ENCODE measurements at places on chromosomes 6 and 20. TPM values are rescaled to one million over a fixed set of nuclear protein-coding genes. Genes with fewer than 3 reads are reported as not detected.
A peak's percentile ranks its signal among the peaks of the same experiment; 100 is the strongest.

OR2H1 gene
- not detected for total RNA-seq

KIAA0408 gene
- total RNA-seq: 3.0 TPM

BPIFB2 gene
- not detected for total RNA-seq

CYP39A1 gene
- total RNA-seq: 6.2 TPM

DNA sequence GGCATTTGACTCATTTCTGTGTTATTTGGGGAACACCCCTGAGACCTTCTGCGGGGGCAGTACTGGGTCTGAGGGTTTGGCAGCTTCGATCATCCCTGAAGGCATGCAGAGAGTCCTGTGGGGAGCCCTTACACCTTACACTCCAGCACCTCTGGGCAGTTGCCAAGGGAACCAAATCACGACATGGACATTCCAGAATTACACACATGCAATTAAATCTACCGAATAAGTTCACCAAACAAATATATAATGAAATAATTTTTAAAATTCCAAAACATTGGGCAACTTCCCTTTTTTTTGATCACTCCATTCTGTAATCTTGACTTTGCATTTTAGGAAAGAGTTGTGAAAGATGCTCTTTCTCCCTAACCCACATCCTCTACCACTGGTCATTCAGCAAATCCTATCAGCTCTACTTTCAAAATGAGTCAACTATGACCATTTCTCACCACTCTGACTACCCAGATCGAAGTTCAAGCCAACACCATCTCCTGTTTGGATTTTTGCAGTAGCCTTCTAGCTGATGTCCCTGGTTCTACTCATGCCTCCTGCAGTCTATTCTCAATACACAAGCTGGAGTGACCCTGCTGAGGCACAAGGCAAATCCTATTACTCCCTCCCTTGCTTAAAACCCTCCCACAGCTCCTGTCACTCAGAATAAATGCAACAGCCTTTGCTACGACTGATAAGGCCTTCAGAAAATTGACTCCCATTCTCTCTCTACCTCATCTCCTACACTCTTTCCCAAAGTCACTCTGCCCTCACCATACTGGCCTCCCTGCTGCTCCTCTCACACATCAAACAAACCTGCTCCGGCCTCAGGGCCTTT is 533.3 kb downstream of the HACE1 start:
- peak; percentile 28 for DNase-seq

DNA sequence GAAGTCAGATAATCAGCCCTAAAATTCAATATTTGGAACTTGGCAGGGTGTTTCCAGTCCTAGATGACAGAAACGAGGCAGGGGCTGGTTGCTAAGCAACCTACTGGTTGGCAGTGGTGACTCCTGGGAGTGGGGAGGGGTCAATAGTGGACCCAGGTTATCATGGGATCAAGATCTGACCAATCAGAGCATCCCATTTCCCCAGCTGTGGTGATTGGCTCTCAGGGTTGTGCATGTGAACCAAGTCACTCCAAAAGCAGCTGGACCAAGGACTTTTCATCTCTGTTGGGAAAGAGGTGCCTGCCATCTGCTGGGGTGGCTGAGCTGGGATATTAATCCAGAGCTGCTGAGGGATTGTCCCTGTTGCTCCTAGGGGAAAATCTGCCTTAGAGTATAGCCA is 253.4 kb downstream of the PREX1 start:
- DNase-seq: peak; percentile 48

- no peak for DNase-seq
Observed at GRCh38 chr20:21395666-21396598, 1.4 kb downstream of the NKX2-4 start.

DNA sequence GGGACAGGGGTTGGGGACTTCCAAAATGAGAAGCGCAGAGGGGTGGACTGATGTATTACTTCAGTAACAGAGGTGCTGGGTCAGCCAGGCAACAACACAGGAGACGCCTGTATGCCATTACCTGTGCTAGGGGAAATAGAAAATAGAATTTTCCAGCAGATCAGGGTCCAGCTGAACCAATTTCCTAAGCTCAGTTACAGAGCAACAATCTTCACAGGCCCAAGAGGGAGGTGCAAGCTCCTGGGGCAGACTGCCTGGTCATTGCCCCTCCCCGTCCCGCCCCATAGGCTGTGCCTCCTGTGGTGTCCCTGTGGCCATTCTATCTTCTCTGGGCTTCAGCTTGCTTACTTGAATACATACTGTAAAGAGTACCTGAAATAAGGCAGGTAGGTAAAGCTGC is 3.7 kb downstream of the KCNK5 start:
- no peak for DNase-seq

GRCh38 chr6:121522265-121522664 is 86.8 kb downstream of the GJA1 start:
- peak; percentile 93 for DNase-seq

DNA sequence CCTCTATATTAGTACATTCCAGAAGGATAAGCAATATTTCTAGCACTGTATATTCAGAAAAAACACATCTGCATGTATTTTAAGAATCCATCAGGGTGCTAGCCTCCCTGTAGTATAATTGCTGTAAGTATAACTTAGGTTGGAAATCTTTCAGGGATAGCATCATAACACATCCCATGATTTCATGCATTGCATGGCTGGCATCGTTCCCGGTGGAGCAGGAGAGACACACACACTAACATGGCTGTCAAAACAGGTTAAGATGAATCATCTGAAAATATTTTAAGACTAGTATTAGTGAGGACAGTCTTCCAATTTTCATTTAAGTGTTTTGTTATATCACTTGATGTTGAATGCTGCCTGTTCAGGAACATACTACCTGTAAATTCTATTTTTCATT is 32.1 kb upstream of the CENPW start:
- DNase-seq: peak; percentile 83
